ENCODE measurements at places on chromosomes 13 and 19. TPM values are rescaled to one million over a fixed set of nuclear protein-coding genes. Genes with fewer than 3 reads are reported as not detected.

Gene SIGLEC7
- total RNA-seq, result 1.2 TPM

Gene GRIK5
- 21.4 TPM for total RNA-seq

Gene CCDC70
- total RNA-seq, result not detected

Gene CEACAM20
- not detected for total RNA-seq

Gene PLIN5
- 1.8 TPM for total RNA-seq

Gene HNRNPL
- 278 TPM for total RNA-seq

Gene LGALS14
- total RNA-seq, result not detected

Gene MAG
- total RNA-seq, result 1.2 TPM

Gene ZNF615
- 41.6 TPM for total RNA-seq

Gene ZNF230
- 12.8 TPM for total RNA-seq

Gene LHB
- total RNA-seq, result not detected

Gene POLR1G
- 5.7 TPM for total RNA-seq

Gene IGFL2
- total RNA-seq, result not detected

Gene KLK4
- total RNA-seq, result not detected

Gene FOSB
- 11.5 TPM for total RNA-seq

Gene TNFSF13B
- total RNA-seq, result 1.4 TPM

Gene IFNL1
- not detected for total RNA-seq

Gene EFNA2
- 12.1 TPM for total RNA-seq

Gene IL11
- 1.1 TPM for total RNA-seq

Gene ERFL
- not detected for total RNA-seq

Gene ADM5
- 0.77 TPM for total RNA-seq

Gene ZNF844
- total RNA-seq, result 52.0 TPM

Gene UGGT2
- total RNA-seq, result 87.5 TPM

Gene CD209
- total RNA-seq, result 5.4 TPM

Gene CLC
- total RNA-seq, result not detected

Gene SULT2B1
- total RNA-seq, result 1.1 TPM

Gene KL
- 8.9 TPM for total RNA-seq

Gene GPR12
- total RNA-seq, result 2.5 TPM

Gene ZNF296
- 0.71 TPM for total RNA-seq

Gene B3GNT3
- 1.2 TPM for total RNA-seq

Gene ALDH16A1
- 24.0 TPM for total RNA-seq

Gene RETN
- total RNA-seq, result not detected

Gene SMIM44
- 6.5 TPM for total RNA-seq

Gene RASAL3
- total RNA-seq, result 0.82 TPM

Gene SYNE4
- not detected for total RNA-seq

Gene ZNF714
- total RNA-seq, result 38.6 TPM

Gene MADCAM1
- 1.3 TPM for total RNA-seq

Gene MBD3
- 82.3 TPM for total RNA-seq

Data from camera-type eye (tissue), 1 donor.